ENCODE measurements at places on chromosomes 7 and 10. TPM values are rescaled to one million over a fixed set of nuclear protein-coding genes. Genes with fewer than 3 reads are reported as not detected.

FKBP6 gene
- not detected for polyA plus RNA-seq

CAV1 gene
- polyA plus RNA-seq, result 2.1 TPM

C10orf95 gene
- not detected for polyA plus RNA-seq

HOXA13 gene
- not detected for polyA plus RNA-seq

MAGI2 gene
- 67.8 TPM for polyA plus RNA-seq

RFC2 gene
- polyA plus RNA-seq, result 6.8 TPM

MASTL gene
- polyA plus RNA-seq, result 4.2 TPM

CCL24 gene
- not detected for polyA plus RNA-seq

NEUROD6 gene
- polyA plus RNA-seq, result 0.11 TPM

FOXI2 gene
- not detected for polyA plus RNA-seq

DPP6 gene
- polyA plus RNA-seq, result 60.8 TPM

SEMA3A gene
- polyA plus RNA-seq, result 17.0 TPM

GPR141 gene
- polyA plus RNA-seq, result not detected

MOGAT3 gene
- polyA plus RNA-seq, result not detected

PIP4K2A gene
- polyA plus RNA-seq, result 28.9 TPM

NYAP1 gene
- not detected for polyA plus RNA-seq

BAG3 gene
- 29.2 TPM for polyA plus RNA-seq

SPDYE16 gene
- 0.51 TPM for polyA plus RNA-seq

Data from Purkinje cell (primary cell).